IPS DF 6.9 (cell line): ENCODE measurements at places on chromosomes 12 and 14.

- no peak for DNase-seq
These were observed at the start of gene PRIMA1 for GRCh38 chr14:93788293-93788542. Gene PRIMA1, minus strand, starts transcription at chr14:93788485. Its CDS starts 767 bp downstream, at chr14:93787718.

DNA sequence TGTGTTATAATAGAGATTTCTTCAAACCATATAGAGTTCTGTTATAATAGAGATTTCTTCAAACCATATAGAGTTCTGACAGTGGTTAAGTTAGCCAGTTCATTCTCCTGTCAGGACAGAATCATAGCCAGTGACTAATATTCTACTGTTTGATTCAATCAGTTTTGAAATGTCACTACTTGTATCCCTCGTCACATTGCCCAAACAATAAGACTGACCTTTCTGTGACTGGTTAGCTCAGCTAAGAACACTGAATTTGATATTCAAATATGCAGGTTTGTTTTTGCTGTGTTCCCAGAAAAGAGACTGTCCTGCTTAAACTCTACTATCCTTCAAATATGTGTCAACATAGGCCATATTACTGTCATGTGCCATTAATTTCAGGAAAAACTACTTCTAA, 74.4 kb downstream of the ALG10B start:
- no peak for DNase-seq

- no peak for DNase-seq
These were observed 57.0 kb upstream of the CERS5 start for GRCh38 chr12:50224026-50224692.

GRCh38 chr14:77133720-77134338, 7.8 kb downstream of the ZDHHC22 start:
- DNase-seq, result no peak

- DNase-seq, result no peak
These were observed 66.4 kb upstream of the C12orf71 start for GRCh38 chr12:27148791-27149190.

DNA sequence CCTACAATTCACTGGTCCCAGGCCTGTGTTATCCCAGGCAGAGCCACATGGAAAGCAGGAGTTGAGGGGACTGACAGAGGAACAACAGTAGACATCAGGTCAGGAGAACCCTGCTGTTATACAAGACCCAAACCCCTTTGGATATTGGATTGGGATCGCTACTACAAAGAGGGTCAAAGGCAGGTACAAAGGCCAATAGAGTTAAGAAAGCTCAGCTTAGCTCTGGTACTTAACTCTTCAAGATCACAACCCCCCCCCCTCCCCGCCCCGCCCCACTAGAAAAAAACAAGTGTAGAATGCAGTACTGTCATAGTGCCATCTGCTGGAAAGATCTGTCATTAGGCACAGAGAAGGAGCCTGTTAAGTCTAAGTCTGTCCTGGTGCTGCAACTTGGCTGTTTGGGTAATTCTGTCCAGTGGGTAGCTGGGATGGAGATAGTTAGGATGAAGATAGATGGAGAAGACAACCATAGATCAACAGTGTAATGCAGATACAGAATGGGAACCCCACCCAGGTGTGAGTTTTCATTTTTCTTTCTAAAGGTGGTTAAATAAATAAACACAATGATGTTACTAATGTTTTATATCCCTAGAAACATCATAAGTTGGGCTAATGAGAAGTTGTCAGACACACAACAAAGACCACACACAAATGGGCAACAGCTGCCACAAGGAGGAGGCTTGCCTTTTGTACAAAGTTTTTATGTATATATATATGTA, 17.2 kb downstream of the REM2 start:
- no peak for DNase-seq

DNA sequence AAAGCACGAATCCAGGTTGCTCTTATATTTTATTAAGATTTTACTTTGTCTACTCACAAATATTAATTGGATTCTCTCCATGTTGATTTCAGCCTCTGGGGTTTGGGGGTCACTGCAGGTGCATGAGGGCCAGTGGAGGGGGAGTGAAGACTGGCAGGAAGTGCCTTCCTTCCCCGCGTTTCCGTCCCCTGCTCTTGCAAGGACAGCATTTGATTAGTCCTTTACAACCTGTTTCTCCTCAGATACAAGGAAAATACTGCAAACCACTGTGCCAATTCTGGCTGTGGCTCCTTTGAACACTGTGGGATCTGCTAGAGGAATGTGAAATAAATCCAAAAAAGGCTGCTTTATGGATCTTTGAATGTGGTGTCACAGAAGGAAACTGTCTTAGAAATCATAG, 291.8 kb downstream of the ETNK1 start:
- no peak for DNase-seq

DNA sequence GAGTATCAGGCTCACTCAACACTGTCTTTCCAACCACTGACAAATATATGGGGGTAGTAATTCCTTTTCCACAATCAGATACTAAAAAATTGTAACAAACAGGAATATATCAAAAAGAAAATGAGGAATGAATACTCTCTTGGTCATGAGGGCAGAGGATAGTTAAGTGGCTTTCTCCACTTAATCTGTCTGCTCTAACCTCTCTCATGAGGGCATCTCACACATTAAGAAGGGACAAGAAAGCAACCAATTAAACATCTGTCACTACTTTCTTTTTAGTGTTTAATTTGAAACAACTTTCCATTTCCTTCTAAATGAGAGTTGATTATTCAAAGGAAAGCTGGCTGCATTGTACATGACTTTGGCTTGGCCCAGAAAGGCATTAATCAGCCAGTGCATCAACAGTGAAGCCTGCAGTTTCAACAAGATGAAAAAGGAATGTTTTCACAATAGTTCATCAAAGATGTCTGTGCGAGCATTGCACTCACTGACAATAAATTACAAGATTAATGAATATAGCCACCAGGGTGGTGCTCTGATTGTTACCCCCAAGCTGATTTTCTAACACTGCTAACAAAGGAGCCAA, 142.0 kb downstream of the SEC23A start:
- no peak for DNase-seq

- DNase-seq, result no peak
These were observed 122.1 kb downstream of the SOX5 start for GRCh38 chr12:23827353-23827752.

- DNase-seq, result no peak
These were observed 37.5 kb downstream of the GALC start for GRCh38 chr14:87955501-87955900.

DNA sequence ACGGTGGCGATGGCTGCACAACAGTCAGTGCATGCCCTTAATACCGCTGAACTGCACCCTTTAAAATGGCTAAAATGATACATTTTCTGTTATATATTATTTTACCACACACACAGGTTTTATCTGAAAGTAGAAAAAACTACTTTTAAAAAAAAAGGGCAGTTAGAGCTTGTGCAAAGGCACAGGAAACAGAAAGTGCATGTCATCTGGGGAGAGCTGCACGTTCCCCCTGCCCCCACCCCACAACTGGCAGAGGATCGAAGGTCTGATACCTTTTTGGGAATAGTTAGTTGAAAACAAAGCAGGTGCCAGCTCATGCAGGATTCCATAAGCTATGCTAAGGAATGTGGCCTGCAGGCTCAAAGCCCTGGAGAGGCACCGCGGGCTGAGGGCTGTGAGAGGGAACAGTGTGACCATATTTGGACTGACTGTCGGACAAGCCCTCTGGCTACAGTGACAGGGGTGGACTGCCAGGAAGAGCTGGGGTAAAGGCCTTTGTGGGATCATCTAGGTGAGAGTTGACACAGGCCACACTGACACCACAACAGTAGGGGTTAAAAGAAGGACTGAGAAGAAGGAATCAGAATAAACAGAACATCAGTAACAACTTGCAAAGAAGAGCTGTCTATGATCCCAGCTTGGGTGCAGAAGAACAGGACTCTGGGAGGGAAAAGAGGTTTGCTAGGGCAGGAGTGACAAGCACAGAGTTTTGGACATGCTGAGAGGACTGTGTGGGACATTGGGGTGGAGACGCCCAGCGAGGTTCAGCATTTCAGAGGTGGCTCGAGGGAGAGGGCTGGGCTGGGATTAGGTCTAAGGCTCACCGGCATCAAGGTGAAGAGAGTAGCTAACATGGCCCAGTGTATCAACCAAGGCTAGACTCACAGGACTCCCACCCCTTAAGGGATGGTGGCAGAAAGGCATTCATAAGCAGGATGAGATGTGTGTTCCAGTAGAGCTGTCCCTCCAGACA, 54.6 kb downstream of the ACTN1 start:
- no peak for DNase-seq

GRCh38 chr14:37709419-37710195, 114.2 kb downstream of the TTC6 start:
- DNase-seq, result no peak

DNA sequence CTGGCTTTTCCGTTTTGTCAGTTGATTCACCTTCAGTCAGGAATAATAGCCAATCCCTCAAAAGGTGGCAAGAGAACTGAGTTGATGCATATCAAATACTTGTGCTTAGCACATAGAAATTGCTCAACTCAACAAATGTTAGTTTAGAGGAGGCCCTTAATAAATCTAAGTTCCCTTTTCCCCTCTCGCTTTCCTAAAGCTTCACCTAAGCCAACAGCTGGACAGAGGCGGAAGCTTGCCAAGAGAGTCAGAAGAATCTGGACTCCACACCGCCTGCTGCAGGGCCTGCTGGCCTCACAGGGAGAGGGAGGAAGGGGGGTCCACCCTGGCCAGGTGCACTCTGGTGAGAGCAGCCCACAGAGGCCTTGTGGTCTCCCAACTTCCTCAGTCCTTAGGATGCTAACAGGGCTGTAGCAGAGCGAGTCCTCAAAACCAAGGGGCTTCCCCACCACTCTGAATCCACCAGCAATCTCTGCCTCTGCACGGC, 213.1 kb downstream of the CHST11 start:
- DNase-seq, result no peak

- DNase-seq, result no peak
These were observed 55.6 kb downstream of the RASSF8 start for GRCh38 chr12:26014085-26014484.

DNA sequence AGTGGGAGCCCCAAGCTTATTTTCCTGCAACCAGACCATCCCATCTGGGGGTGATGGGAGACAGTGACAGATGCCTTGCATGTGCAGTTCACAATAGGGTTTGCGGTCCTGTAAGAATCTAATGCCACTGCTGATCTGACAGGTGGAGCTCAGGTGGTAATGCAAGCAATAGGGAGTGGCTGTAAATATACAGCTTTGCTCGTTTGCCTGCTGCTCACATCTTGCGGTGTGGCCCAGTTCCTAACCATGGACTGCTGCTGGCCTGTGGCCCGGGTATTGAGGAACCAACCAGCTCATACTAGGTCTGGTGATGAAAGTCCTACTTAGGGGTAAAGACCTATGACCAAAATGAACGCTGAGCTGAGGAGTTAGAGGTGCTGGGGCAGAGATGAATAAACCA, 36.1 kb upstream of the CCDC88C start:
- no peak for DNase-seq

DNA sequence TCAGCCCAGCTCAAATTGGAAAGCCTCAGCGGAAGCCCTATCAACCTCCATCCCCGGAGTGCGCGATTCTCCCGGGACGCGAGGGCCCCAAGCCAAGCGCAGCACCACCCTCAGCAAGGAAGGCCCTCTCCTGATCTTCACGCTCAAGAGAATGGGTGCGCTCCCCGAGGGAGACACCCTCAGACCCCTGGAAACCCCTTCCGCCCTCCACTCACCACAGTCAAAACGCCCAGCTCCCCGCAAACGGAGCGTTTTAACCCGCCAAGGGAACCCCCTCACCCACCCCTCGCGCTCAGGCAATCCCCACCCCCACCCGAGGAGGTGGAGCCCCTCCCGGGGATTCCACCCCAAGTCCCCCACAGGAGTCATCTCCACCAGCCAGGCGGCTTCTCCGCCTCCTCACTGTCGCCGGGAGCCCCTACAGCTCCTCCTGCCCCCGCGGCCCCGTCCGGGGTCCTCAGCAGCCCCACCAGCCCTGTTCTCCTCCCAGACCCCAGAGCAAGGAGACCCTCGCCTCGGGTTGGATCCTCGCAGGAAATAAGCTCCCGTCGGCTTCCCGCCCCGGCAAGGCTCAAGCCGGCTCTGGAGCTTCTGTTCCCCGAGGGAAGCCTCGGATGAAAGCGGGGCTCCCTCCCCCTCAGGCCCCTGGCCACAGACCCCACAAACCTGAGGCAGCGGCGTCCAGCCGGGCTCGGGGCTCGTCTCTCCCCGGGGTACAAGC, 507 bp downstream of the BAZ2A start:
- DNase-seq, result no peak

DNA sequence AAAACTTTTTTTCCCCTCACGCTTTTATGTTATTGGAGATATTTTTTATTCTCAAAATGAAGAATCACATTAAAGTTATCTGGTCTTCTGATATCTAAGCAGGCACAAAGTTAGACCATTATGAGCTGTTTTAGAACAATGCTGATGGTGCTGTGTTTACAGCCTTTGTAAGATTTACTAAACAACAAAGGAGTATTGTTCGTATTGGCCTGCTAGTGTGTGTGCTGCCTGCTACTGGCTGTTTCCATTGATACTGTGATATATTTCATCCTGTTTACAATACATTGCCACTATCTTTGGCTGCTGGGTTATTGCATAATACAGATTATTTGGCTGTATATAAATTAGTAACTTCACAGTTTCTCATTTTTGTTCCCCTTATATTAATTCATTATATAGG, 220.8 kb downstream of the ITPR2 start:
- DNase-seq, result no peak

- DNase-seq, result no peak
These were observed 8.1 kb downstream of the STAC3 start for GRCh38 chr12:57242691-57243454.

DNA sequence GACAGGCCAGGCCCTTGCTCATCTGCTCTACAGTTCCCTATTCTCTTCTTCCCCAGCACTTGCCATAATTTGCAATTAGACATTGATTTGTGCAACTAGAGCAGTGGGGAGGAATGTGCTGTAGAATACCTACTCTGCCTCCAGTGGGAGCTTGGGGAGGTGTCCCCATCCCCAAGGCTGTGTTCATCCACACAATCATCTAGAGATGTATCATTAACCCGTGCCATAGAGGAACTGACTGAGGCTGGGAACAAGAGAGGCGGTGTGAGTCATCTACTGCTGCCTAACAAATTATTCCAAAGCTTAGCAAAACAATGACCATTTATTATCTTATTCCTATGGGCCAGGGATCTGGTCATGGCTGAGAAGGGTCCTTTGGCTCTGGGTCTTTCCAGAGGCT, 5.1 kb upstream of the OTUB2 start:
- DNase-seq, result no peak

DNA sequence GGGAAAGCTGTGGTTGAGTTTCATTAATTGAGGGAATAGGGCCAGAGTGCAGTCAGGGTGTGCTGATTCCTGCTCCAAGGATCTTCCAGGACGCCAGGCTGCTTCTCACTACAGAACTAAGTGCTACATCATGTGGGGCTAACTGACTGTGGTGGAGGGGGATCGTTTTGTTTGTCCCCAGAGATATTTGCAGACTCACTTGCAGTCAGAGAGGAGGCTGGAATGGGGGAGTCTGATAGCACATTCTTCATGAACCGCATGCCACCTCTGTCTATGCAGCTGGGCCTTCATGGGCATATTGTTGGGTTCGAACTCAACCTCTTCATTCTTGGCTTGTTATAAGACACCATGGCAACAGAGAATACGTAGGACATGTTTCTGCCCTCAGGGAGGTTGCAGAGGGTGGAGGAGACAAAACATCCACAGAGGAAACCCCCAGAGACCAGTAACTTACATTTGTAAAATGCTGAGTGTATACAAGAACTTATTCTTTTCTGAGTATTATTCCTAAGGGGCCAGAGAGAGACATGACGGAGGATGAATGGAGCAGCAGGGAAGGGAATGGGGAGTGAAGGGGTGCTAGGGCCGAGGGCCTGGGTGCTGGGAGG, 13.0 kb downstream of the KRT7 start:
- no peak for DNase-seq

GRCh38 chr14:44898551-44898950, 63.2 kb downstream of the KLHL28 start:
- no peak for DNase-seq
